ENCODE measurements at places on chromosomes 11 and 22.
A peak's percentile ranks its signal among the peaks of the same experiment; 100 is the strongest.

DNA sequence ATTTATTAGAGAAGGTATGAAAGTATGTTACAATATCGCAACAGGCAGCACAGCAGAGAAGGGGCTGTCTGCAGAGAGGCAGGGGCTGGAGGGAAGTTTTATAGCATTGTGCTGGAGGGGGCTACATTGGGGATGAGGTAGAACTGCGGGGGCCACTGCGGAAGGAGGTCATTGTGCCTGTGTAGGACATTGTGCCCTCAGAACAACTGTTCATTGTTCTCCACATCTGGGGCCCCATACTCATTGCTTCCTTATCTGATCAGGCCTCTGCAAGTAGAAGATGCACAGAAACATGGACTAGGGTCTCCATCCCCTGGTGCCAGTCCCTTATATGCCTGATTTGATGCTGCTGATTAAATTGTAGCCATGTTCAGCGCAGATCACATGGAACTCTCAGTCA lies 12.1 kb downstream of the NADSYN1 start:
- DNase-seq: no peak

GRCh38 chr11:4637662-4638047 lies 378 bp downstream of the OR51D1 start:
- no peak for DNase-seq

- no peak for DNase-seq
Measured at GRCh38 chr22:46163557-46163888, 13.2 kb downstream of the PPARA start.

DNA sequence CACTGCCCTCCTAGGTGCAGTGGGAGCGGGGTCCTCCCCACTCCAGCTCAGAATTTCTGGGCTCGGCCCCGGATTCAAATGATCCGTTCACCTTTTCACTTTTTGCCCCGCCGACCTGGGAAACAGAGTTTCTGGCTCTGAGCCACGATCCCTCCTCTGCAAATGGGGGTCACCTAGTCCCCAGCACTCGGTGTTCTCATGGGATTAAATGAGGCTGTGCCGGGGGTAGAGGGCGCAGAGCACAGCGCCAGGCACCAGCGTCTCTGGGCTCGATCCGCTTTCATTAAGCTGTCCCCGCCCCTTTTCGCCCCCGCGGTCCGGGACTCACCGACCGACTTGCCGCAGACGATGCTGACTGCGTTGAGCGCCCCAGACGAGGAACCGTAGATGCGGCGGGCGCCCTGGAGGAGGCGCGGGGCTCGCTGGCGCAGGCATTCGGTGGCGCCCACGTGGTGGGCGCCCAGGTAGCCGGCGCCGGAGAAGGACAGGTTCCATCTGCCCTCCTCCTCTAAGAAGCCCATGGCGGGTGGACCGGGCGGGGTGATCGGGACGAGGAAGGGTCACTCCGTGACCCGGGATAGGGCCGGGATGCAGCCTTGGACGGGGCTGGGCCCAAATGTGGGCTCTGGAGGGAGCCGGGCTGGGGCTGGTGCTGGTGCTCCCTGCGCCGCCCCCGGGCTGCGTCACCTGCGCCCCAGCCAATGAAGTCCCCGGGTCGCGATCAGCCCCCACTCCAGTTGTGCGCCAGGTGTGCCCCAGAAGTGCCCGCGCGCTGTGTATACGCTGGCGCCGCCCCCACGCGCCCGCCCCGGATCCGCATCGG lies at the start of gene PNPLA5:
PNPLA5 (minus strand) TSS at position 654 of the 823 bp plus-strand sequence; CDS start at position 521, 133 bp downstream.
- no peak for DNase-seq

- no peak for DNase-seq
Measured at GRCh38 chr11:112801025-112801816, 160.0 kb upstream of the NCAM1 start.

GRCh38 chr11:42778193-42778592 lies 533.6 kb upstream of the API5 start:
- no peak for DNase-seq

DNA sequence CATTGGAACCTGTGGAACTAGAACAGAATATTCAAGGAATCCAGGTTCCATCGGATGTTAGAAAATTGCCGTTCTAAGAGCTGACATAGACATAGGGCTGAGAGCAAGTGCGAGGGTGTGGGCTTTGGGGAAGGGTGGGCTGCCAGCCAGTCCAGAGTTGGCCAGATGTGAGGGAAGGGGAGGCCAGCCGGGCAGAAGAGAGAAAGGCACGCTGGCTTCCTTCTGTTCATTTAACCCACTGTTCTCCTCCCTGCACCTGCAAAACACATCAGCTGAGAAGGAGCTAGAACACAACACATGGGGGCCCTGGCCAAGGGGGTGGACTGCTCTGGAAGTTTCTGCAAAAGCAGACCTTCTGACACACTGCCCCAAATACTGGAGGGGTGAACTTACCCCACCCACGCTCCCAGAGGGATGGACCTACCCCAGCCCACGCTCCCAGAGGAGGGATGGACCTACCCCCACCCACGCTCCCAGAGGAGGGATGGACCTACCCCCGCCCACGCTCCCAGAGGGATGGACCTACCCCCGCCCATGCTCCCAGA lies 98.0 kb downstream of the SHANK2 start:
- no peak for DNase-seq

- DNase-seq: no peak
Measured at GRCh38 chr22:39809772-39810557, 83.6 kb downstream of the ENTHD1 start.

DNA sequence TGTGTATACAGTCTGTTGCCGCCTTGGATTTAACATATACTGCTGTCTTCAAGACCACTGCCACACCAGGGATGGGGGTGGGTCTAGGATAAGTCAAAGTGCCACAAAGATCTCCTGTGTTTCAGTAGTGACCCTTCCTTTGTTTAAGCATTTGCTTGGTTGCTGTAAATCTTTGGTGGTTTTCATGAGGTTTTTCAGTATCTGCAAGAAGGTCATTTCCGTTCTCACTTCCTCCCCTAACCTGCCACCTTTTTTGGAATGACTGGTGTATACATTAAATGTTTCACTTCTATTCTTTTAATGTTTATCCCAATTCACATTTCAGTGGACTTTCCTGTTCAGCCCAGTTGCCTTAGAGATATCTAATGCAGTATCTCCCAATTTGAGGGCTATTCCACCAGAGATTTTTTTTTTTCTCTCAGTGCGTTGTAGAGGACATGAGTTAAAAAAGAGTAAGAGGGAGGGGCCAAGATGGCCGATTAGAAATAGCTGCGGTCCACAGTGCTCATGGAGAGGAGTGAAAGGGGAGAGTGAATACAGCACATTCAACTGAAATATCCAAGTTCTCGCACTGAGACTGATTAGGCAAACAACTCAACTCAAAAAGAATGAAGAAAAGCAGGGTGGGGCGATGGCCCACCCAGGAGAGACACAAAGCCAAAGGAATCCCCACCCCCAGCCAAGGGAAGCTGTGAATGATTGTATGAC lies 43.2 kb downstream of the USP47 start:
- no peak for DNase-seq

DNA sequence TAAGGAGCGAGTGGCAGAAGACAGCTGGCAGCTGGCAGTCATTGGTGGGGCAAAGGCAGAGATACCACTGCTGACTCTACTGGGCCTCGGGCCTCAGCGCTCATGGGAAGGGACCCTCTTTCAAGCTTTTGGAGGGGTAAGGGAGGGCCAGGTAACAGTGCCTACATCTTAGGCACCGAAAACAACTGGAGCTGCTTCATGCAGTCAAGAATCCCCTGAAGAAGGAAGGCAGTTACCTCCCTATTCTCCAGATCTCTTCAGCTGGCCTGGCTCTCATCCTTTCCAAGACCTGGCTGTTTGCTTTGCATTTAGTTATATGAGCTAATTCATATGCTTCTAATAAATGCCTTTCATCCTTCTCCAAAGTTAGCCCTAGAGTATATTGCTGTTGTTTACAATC lies 15.8 kb upstream of the ZNF74 start:
- DNase-seq: no peak

GRCh38 chr11:72921028-72921716 lies 107.0 kb downstream of the ATG16L2 start:
- no peak for DNase-seq

DNA sequence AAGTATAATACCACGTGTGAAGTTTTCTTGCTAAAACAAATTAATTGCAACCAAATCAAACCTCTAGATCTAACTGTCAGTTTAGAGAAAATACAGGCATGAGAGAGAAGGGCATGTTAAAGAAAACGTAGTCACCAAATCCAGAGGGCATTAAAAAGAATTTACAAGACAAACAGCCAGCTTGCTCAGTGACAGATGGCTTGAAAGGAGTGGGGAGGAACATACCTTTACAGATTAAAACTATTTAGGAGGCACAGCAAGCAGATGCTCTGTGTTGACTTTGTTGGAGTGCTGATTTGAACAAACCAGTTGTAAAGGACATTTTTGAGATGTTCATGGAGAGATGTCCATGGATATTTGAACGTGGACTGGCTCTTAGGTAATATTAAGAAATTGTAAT lies 96.9 kb downstream of the ATXN10 start:
- no peak for DNase-seq

DNA sequence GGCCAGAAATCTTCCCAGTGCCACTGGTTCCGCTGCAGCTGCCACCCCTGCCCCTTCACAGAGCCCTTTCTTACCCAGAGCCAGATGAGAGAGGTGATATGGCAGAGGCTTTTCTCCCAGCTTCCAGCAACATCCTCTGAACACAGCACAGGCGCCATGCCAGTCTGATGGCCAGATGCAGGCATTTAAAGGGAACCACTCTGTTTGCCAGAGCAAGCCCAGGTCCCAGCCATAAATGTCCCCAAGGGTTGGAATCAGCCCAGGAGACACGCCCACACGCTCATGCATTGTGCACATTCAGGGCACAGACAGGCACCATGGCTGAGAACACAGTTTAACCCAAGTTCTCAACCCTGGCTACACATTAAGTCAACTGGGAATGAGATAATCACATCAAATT lies 114.3 kb upstream of the CSNK2A3 start:
- no peak for DNase-seq

- DNase-seq: no peak
Measured at GRCh38 chr11:127462065-127462344, 461.4 kb upstream of the KIRREL3 start.

DNA sequence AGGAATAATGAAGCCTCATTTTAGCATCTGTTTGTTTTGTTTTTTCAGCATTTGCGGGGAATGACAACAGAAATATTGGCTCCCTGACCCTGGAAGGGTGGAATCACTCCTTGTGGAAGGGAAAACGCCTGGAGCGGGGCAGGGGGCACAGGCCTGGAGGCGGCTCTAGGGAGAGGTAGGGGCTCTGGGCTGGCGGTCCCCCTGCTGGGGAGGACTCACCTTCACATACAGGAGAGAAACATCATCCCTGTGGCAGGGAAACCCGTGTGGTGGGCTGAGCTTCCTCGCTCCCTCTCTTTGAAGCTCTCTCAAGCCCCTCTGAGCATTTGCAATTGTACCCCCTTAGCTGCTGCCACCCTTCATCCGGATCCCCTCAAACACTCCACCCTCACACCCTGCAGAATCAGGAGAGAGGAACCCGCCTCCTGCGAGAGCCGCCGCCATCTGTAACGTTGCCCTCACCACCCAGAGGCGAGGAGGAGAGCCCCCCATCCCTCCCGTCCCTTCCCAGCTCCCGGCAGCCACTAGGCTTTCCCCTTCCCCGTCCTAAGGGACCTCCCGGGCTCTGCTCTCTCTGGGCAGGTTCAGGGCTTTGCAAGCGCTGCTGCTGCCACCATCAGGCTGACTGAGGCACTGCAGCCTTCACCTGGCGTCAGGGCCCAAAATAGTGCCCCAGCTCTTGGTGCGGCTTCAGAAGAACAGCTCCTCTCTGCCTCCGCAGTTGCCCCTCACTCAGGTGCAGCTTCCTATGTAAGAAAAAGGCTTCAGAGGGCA lies 10.4 kb downstream of the KIRREL3 start:
- DNase-seq: peak; percentile 57

DNA sequence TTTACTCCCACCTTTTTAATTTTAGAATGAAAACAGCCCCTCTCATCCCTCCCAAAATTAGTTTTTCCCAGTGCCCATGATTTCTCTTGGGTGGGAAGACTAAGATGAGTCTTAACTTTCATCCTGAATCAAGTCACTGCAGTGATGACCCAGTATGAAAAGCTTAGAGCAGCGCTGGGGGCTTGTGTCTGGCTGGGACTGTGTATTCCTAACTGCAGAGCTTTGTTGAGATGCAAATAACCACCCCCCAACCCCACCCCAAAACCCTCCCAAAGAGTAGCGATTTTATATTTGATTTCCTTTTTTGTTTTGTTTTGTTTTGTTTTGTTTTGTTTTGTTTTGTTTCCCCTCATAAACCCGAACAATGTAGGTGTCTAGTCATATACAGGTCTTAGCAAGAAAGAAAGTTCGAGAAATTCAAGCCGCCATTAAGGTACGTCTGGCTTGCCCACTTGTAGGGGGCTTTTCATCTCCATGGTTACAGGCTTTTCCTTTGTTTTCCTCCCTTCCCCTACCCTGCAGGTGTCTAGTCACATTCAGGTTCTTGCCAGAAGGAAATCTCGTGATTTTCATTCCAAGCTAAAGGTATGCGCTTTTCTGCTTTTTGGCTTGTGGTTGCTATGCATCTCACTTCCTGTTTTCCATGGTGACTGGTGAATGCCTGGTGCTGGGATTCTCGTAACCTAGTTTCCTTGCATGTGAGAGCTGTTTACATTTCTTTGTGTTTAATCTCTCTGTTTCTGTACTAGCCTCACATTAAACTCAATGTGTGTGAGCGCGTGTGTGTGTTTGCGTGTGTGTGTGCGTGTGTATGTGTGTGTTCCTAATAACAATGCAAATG lies 144.6 kb upstream of the RASSF10 start:
- peak; percentile 30 for DNase-seq

- DNase-seq: no peak
Measured at GRCh38 chr22:42957958-42958357, 57.0 kb downstream of the PACSIN2 start.

DNA sequence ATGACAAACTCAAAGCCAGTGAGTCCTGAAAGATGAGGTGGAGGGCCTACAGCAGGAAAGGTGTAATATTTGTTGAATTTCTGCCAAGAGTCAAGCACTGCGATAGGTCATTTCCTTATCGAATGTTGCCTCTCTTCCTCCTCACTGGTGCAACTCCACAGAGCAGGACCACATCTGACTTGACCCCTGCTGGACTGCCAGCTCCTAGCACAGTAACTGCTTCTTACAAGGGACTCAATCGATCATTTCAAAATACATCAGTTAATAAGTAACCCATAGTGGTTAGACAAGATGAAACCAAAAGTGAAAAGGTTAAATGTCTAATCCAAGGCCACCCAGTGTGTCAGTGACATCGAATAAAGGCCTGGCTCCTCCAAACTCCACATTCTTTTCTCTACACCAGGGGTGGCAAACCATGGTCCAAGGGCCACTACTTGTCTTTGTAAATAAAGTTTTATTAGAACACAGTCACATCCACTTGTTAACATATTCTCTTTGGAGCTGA lies 98.5 kb upstream of the CSNK2A3 start:
- peak; percentile 13 for DNase-seq

DNA sequence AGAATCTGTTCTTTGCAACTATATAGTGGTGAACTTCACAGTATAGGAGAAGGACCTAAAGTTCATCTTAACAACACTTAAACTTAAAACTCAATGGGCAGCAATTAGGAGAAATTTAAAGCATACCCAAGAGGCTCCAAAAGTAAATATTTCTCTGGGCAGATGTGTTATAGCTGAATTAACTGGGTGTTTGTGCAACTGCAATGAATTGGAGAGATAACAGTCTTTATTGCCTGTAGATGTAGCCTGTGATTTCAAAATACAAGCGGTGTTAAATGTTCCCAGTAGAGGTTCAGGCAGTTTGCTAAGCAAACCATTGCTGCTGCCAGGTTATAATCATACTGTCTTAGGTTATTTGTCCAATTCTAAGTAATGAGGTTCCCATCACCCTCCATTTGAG lies 294.1 kb upstream of the MTNR1B start:
- DNase-seq: no peak

- DNase-seq: no peak
Measured at GRCh38 chr11:22089609-22090008, 103.3 kb upstream of the ANO5 start.

GRCh38 chr11:70546191-70546940 lies 148.0 kb downstream of the CTTN start:
- DNase-seq: no peak
